ENCODE measurements at places on chromosomes 12 and 14.
A peak's percentile ranks its signal among the peaks of the same experiment; 100 is the strongest.

- no peak for DNase-seq
Measured at GRCh38 chr12:70883855-70884254, 36.7 kb downstream of the PTPRR start.

GRCh38 chr12:25692115-25693035 lies 139.3 kb upstream of the LMNTD1 start:
- no peak for DNase-seq

DNA sequence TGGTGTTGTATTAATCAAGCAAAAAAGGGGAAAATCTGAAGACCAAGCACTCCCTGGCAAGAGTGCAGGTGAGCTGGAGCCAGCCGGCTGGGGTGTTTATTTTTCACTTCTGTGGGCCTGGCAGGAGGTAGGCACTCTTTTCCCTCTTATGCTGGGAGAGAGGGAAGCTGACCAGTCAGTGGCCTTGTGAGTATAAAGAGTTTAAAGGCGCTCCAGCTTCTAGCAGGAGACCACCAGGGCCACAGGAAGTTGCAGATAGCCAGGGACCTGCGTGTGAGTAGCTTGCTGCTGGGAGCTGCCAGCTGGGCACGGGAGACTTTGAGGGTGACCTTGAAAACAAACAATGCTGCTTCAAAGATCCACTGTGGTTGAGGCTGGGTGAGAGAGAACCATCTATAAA lies 217.4 kb upstream of the PWP1 start:
- DNase-seq: no peak

DNA sequence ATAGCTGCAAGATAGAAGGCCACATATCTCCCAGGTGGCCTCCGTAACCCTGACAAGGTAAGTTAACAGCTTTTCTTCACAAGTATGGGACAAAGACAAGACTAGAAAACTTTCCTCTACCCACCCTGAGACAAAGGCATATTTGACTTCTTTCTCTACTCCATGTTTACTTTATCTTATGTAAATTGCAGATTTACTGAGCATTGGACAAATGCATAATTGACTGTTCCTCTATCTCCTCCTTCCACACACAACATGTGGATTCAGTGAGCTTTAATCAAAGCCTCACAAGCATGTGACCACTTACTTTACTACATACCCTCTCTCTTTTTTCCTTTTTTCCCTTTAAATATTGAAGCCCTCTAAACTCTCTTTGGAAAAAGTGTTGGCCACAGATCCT lies 289.1 kb upstream of the TMTC1 start:
- no peak for DNase-seq

DNA sequence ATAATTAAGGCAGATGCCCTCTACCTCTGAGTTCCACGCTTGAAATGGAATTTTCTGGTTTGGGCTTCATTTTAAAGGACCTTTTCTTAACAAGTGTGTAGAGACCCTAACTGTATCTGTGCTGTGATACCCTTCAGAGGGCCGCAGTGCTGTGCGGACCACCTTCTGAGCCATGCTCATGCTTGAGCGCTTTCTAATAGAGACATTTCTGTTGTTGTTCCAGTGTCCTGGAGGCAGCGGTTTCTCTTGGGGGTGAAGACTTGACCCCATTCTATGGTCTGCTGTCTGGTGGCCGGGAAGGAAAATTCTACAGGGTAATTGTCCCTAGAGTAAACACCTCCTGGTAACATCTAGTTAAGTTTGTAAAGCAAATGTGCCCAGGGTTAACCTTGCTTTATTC lies 46.7 kb upstream of the BCL7A start:
- DNase-seq: no peak

DNA sequence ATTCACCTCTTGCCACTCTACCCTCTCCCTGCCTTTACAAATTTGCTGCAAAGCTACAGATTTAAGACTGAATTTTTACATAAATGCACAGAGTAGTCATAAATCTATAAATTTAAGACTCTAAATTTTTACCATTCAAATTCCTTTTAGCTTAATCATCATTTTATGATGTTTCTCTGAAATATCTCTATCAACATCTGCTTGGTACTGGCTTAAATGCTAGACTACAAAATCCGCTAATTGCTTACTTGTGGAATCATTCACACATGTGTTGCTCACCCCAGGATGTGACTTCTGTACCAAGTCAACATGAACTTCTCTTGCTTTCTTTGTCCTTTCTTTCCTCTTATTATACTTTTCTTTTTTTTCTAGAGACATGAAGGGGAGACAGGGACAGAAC lies 109.2 kb downstream of the GALC start:
- no peak for DNase-seq

DNA sequence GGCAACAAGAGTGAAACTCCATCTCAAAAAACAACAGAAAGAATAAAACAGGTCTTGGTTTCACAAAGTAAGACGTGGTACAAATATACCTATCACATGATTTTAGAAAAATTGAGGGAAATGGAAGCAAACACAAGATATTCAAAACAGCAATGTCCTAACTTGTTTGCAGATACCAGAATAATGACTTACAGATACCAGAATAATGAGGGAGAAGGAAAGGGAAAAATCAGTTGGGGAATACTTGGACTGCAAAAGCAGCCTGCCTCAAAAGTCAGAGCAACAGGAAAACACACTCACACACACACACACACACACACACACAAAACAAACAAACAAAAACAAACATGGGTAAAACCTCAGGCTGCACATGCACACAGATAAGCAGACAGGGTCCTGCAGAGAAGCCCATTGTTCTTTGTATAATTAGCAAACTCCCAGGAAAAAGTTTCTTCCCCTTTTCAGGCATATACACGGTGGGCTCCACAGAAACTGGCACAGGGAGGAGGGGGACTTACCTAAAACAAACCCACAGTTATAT lies 65.7 kb upstream of the CAPRIN2 start:
- no peak for DNase-seq

- DNase-seq: no peak
Measured at GRCh38 chr12:130819681-130820080, 19.4 kb downstream of the STX2 start.

GRCh38 chr12:15270591-15270990 lies 49.4 kb upstream of the RERG start:
- no peak for DNase-seq

DNA sequence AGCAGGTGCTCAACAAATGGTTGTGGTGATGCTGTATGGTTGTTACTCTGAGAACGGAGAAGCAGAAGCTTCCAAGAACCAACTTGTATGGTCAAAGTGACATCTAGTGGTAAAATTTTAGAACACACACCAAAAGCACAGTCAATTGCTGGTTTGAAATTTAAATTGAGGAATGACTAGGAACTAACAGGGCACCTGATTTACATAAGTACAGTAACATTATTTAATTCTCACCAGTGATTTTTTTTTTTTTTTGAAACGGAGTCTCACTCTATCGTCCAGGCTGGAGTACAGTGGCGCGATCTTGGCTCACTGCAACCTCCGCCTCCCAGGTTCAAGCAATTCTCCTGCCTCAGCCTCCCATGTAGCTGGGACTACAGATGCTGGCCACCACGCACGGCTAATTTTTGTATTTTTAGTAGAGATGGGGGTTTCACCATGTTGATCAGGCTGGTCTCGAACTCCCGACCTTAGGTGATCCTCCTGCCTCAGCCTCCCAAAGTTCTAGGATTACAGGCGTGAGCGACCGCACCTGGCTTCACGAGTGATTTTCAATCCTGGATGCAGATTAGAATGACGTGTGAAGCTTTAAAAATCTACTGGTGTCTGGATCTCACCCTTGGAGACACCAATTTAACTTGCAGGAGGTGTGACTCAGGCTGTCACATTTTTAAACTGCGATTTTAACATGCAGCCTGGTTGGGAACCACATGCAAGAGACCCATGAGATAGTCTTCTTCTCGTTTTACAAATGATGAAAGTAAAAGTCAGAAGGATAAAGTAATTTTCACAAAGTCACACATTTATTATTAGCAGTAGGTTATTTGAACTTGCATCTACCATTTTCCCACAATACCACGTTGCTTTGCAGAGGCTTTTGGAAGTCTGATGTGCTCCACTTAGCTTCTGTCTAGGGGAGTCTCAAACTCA lies 14.1 kb upstream of the NUMB start:
- peak; percentile 83 for DNase-seq

DNA sequence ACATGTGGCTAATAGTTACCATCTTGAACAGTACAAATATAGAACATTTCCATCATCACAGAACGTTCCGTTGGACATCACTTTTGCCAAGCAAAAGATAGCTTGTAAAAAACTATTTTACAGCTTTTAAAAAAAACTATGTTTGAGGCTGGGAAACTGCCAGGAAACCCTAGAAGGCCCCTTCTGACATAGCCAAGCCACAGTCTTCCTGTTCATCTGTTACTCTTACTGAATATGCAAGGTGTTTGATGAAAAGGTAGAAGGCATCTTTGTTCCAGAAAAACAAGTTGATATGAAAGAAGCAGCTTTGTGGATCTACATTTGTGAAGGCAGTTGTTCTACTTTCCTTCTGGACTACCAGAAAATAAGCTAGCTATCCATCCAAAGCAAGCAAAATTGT lies 23.6 kb upstream of the WNK1 start:
- DNase-seq: no peak

- DNase-seq: peak; percentile 46
Measured at GRCh38 chr12:104057771-104058197, 6.5 kb upstream of the HCFC2 start.

GRCh38 chr12:25469861-25470260 lies 83.2 kb downstream of the LMNTD1 start:
- DNase-seq: no peak

GRCh38 chr12:114920771-114921554 lies 237.0 kb upstream of the TBX3 start:
- DNase-seq: no peak

DNA sequence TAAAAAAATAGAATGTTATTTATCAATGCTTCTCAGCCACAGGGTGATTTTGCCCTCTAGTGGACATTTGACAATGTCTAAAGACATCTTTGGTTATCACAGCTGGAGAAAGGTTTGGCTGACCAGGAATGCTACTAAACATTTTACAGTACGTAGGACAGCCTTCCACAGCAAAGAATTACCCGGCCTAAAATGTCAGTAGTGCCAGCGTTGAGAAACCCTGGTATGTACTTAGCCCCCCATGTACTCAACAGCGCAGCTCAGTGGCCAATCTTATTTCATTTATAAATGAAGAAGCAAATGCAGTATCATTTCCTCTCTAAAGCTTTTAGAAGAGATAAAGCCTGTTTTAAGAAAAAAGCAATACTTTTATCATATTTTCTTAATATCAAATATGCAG lies 5.8 kb downstream of the MARK3 start:
- peak; percentile 75 for DNase-seq

DNA sequence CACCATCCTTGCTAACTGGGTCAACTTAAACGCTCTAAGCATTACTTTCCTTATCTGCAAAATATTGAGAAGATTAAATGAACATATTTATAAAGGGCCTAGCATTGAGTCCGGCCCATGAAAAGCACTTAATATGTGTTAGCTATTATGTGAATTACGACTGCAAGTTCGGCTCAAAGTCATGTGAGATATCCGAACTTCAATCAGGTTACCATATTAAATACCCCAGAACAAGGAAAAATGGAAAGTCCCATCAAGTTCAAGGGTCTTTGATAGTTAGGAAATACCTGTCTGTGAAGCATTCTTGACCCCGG lies 487 bp upstream of the NRDE2 start:
- no peak for DNase-seq

GRCh38 chr14:64848239-64848638 lies 31.5 kb downstream of the SPTB start:
- no peak for DNase-seq

DNA sequence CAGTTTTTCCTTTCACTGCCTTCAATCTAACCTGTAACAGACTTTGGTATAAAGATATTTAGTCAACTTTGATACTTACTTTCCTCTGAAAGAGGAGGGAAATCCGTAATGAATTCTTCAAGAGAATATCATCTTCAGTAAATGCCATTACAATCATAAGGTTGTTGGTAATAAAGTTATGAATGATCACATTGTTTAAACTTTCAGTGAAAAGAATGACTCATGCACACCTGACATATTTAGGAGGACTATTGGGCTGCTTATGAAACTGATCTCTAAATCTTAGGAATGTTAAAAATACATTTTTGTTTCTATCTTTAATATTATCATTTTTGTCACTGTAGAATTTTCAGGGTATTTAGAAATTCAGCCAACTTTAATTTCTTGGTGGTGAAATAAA lies 474.7 kb downstream of the SLC16A7 start:
- no peak for DNase-seq

- no peak for DNase-seq
Measured at GRCh38 chr14:101562659-101563351, 1.5 kb downstream of the DIO3 start.

- DNase-seq: no peak
Measured at GRCh38 chr12:87160848-87161601, 868.2 kb downstream of the C12orf50 start.

- no peak for DNase-seq
Measured at GRCh38 chr12:89733579-89734201, 25.1 kb upstream of the ATP2B1 start.

GRCh38 chr12:50520416-50521207 lies 15.8 kb downstream of the DIP2B start:
- DNase-seq: no peak

- no peak for DNase-seq
Measured at GRCh38 chr14:52987514-52987913, 36.7 kb upstream of the FERMT2 start.

DNA sequence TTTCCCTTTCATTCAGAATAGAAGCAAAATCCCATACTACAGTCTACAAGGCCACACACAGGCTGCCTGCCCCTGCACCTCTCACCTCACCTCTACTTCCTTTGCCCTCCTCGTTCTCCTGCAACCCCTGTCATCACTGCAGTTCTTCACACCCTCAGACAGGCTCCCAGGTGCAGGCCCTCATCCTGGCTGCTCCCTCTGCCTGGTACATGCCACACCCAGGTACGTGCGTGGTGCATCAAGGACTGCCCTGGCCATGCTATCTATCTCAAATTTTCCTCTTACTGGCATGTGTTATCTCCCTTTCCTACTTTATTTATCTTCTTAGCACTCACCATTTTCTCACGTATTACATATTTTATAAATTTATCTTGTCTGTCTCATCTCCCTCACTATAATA lies 24.3 kb downstream of the TM7SF3 start:
- no peak for DNase-seq

- DNase-seq: no peak
Measured at GRCh38 chr14:50299585-50299984, 12.4 kb downstream of the L2HGDH start.

- no peak for DNase-seq
Measured at GRCh38 chr12:4858386-4858785, 51.3 kb upstream of the KCNA1 start.

DNA sequence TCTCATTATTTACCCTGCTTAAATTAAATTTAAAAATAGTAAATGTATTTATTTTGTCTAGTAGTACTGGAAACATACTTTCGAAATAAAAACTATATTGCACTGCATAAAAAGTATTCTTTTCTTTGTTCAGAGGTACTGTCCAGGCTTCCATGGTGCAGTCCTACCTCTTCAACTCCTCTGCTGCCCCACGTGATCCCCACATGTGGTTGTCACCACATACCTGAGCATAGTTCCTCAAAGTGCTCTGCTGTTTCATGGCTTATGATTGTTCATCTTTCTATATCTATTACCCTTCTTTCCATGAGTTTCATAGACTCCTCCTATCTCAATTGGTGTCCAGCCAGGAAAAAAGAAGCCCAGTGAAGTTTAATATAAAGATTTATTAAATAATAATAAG lies 317.5 kb upstream of the OR4E1 start:
- DNase-seq: no peak

GRCh38 chr12:5577741-5578140 lies 145.8 kb downstream of the NTF3 start:
- no peak for DNase-seq

All from RKO (cell line).